Chondrocyte (in vitro differentiated cells): ENCODE measurements at places on chromosomes 3 and 15. TPM values are rescaled to one million over a fixed set of nuclear protein-coding genes. Genes with fewer than 3 reads are reported as not detected.

CD200 gene
- 1.7 to 1.8 TPM in 2 of 3 replicates, not detected in the other for total RNA-seq

DNA sequence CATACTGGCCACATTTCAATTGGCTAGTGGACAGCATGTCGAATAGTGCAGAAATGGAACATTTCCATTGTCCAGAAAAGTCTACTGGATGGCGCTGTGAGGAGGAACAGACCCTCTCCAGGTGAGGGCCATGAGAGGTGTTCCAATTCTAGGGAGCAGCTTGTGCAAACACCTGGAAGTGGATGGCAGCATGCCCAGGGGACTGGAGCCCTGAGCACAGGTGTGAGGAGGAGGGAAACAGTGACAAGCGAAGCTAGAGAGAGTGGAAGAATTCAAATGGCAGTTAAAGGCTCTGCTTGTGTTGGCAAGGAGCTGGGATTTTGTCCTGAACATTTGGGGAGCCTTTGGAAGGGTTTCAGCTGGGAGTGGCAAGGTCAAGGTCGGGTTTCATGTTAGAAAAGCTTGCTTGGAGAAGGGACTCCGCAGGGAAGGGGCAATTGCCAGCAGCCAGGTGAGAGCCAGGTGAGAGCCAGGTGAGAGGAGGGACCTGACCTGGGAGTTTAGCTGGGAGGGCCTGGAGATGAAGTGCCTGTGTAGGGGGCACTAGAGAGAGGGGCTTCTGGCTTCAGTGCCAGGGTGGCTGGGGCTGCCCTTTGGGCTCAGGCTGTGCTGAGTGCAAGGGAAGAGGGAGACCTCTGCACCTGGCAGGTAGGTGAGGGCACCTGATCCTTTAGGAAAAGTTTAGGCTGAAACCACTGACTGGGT lies 93.8 kb downstream of the LINGO1 start:
- H3K27ac ChIP-seq = peak overlapping the region; percentile 55
- H3K36me3 ChIP-seq = no peaks in the 10 kb centered on the region

DNA sequence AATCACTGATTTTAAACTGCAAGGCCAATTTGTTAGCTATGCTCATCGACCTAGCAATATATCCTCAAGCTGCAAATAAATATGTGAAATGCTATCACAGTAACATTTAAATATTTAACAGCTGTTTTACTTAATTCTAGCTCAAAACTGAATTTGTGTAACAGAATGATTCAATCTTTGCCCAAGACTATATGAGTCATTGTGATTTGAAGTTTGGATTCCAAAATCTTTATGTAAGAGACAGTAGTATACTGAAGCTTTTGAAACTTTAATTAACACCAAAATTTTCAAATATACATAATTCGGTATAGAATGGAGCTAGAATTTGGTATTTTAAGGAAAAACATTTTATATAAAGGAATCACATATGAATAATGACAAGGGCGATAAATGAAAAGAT lies 603.0 kb upstream of the ROBO2 start:
- no peak overlapping the region for H3K27ac ChIP-seq
- DNase-seq = no peak
- no peaks in the 10 kb centered on the region for H3K36me3 ChIP-seq
- peaks cover 8% of the 10 kb centered on the region for H3K4me1 ChIP-seq
- no peaks in the 10 kb centered on the region for H3K27me3 ChIP-seq

DNA sequence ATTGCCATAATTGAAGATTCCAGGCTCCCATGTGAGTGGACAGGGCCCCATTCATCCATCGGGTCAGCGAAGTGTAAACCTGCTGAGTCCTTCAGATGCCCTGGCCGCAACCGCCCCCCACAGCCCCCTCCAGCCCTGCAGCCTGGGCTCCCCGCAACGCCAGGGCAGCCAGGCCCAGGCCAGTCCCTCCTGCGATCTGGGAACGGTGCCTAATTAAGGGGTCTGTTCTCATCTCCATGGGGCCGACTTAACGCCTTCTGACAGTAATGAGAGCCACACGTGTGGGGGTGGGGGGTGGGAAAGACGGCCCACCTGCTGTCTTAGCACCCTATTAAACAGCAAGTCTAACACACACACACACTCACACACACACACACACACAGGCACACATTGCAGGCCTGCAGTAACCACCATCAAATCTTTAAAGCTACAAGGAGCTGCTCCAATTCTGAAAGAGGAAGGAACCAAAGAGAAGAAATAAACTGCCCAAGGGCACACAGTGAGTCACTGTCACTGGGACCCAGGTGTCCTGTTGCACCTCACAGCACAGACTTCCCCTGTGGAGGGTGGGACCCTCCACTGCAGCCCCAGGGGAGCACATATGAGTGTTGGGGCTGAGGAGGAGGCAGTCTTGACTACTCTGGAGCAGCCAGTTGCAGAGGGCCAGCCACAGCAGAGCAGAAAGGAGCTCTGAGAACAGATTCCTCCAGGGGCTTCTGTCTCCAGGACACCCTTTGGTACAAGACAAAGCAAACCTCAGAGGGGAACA lies 31.8 kb upstream of the HES1 start:
- H3K4me3 ChIP-seq = no peak overlapping the region
- peaks cover 3% of the 10 kb centered on the region for H3K36me3 ChIP-seq
- peaks cover 76% of the 10 kb centered on the region for H3K27me3 ChIP-seq
- no peaks in the 10 kb centered on the region for H3K4me1 ChIP-seq

TGFBR2 gene
- 25.7 to 52.2 TPM (median 28.4 TPM) in 3 replicates for total RNA-seq

DNA sequence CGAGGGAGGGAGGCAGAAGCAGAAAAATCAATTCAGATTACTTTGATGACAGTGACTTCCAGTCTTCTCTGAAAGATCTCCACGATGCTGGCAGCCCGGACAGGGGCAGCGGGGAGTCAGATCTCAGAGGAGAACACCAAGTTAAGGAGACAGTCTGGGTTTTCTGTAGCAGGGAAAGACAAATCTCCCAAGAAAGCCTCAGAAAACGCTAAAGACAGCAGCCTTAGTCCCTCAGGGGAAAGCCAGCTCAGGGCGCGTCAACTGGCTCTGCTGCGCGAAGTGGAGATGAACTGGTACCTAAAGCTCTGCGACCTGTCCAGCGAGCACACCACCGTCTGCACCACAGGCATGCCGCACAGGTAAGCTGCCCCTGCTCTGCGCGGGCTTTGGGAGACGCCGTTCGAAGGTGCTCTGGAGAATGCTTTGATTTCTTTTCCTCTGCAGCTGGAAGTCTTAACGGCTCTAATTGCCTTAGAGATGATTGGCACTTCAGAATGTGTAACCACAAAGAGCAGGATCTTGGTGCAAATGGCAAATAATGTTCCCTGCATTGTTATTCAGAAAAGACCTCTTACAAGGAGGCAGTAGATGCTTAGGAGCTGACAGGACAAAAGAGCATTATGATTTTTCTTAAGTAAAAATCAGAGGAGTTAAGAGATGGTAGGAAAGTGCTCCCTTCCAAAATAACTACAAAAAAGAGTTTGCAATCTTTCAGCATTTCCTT lies at the start of gene KCNAB1:
Gene KCNAB1, plus strand, starts transcription at position 51 of the 724 bp plus-strand sequence.
- no peaks in the 10 kb centered on the region for H3K27me3 ChIP-seq
- DNase-seq = no peak
- H3K27ac ChIP-seq = no peak within 1 kb of the TSS
- peaks cover 29% of the 10 kb centered on the region for H3K4me1 ChIP-seq

DNA sequence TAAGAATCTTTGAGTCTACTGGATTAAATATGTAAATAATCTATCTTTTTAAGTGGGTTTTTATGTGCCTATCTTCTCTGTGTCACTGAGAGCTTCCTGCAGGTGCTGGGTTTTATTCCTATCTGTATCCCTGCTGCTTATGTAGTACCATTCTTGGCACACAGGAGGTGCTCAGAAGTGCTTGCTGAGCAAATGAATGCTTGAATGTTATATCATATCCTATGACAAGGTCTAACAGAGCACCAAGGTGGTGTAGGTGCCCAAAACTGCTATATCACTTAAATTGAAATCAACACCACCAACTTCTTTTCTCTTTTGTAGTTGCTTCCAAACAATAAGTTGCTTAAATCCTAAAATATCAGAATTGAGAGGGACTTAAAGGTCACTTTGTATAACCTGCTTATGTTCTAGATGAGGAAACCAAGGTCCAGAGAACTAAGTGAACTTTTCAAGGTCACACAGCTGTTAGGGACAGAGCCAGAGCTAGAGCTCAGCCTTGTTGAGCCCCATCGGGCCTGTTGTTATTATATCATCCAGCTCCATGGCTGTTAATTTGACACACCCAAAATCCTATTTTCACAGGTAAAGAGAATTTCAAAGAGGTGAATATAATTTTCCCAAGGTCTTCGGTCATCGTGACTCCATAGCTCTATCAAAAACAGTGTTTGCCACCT lies 46.0 kb downstream of the CCNL1 start:
- DNase-seq = no peak
- H3K4me1 ChIP-seq = peaks cover 3% of the 10 kb centered on the region
- H3K36me3 ChIP-seq = no peaks in the 10 kb centered on the region
- H3K27me3 ChIP-seq = no peaks in the 10 kb centered on the region

GCHFR gene
- total RNA-seq = 1.6 to 2.4 TPM (median 1.9 TPM) in 3 replicates

BCL2A1 gene
- not detected in 3 replicates for total RNA-seq

NEK10 gene
- 7.3 to 7.9 TPM (median 7.5 TPM) in 3 replicates for total RNA-seq

- no peaks in the 10 kb centered on the region for H3K36me3 ChIP-seq
- DNase-seq = no peak
- no peak overlapping the region for H3K27ac ChIP-seq
- peaks cover 17% of the 10 kb centered on the region for H3K4me1 ChIP-seq
Observed at GRCh38 chr3:73453666-73454065, 171.1 kb downstream of the PDZRN3 start.

DNA sequence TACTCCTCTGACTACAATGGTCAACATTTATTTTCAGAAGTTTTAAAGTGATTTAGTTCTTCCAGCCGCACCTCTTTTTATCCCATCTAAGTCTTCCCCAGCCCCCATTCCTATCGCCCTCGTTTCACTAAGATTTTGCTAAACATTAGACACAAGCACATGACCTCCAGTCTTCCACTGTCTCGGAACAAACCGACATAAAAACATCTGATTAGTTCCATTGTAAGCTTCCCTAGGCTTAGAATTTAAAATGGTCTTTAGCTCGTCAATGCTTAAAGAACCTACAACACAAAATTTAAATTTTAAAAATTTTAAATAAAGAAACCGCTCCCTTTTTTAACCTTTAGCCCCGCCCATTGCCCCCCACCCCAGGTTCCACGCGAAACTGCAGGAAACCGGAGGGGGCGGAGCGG lies 284 bp upstream of the TSC22D2 start:
- peaks cover 18% of the 10 kb centered on the region for H3K36me3 ChIP-seq
- H3K4me1 ChIP-seq = peaks cover 21% of the 10 kb centered on the region
- peak overlapping the region; percentile 99 for H3K27ac ChIP-seq

- peaks cover 9% of the 10 kb centered on the region for H3K36me3 ChIP-seq
- no peak overlapping the region for H3K27ac ChIP-seq
- peaks cover 47% of the 10 kb centered on the region for H3K4me1 ChIP-seq
- no peaks in the 10 kb centered on the region for H3K27me3 ChIP-seq
Observed at GRCh38 chr3:23221136-23221535, 18.0 kb downstream of the UBE2E2 start.

DNA sequence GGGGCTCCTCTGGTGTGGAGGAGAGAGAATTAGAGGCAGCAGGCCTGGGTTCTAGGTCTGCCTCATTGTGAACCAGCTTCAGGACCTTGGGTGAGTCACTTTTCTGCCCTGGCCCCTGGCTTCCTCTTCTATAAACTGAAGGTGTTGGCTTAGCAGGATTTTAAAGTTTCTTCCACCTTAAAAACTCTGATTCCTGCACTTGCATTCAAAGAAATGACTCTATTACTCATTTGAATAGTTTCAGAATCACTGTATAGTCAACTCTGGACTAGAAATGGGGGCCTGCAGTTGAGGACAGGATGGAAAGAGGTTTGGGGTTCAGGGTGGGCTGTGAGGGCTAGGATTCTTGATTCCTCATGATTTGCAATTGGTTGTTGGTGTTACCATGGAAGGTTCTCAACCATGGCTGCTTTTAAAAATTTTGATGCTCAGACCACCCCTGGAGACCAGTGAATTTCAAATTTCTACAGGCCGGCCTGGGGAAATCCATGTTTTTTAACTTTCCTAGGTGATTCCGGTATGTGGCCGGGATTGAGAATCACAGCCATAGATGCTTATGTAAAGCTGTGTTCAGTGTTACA lies 19.9 kb downstream of the SMAD3 start:
- no peaks in the 10 kb centered on the region for H3K36me3 ChIP-seq
- no peak overlapping the region for H3K4me3 ChIP-seq
- DNase-seq = no peak
- H3K27me3 ChIP-seq = no peaks in the 10 kb centered on the region
- peaks cover 84% of the 10 kb centered on the region for H3K4me1 ChIP-seq

GABRR3 gene
- not detected in 3 replicates for total RNA-seq

- no peak overlapping the region for H3K27ac ChIP-seq
- no peaks in the 10 kb centered on the region for H3K36me3 ChIP-seq
- H3K4me3 ChIP-seq = no peak overlapping the region
- no peaks in the 10 kb centered on the region for H3K27me3 ChIP-seq
- no peak for DNase-seq
Observed at GRCh38 chr15:55789066-55789660, 46.2 kb upstream of the PRTG start.

DNA sequence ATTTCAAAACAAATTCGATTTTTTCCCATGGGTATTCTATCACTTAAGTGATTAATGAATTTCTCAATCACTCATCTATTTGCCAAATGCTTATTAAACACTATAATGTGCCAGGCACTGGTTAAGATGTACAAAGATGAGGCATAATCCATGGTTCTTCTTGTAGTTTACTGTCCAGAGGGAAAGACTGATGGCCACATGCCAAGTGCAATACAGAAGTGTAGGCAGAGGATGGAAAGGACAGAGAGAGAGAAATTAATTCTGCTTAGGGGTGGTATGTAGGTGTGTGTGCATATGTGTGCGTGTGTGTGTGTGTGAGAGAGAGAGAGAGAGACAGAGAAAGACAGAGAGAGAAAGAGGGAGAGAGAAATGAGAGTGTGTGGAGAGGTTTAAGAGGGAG lies 120.8 kb upstream of the CCNL1 start:
- H3K27me3 ChIP-seq = no peaks in the 10 kb centered on the region
- H3K4me3 ChIP-seq = no peak overlapping the region
- peaks cover 49% of the 10 kb centered on the region for H3K4me1 ChIP-seq
- H3K36me3 ChIP-seq = no peaks in the 10 kb centered on the region

BNC1 gene
- total RNA-seq = 1.7 to 2.8 TPM (median 2.3 TPM) in 3 replicates

MKRN2 gene
- total RNA-seq = 32.8 to 36.2 TPM (median 34.5 TPM) in 3 replicates

DNA sequence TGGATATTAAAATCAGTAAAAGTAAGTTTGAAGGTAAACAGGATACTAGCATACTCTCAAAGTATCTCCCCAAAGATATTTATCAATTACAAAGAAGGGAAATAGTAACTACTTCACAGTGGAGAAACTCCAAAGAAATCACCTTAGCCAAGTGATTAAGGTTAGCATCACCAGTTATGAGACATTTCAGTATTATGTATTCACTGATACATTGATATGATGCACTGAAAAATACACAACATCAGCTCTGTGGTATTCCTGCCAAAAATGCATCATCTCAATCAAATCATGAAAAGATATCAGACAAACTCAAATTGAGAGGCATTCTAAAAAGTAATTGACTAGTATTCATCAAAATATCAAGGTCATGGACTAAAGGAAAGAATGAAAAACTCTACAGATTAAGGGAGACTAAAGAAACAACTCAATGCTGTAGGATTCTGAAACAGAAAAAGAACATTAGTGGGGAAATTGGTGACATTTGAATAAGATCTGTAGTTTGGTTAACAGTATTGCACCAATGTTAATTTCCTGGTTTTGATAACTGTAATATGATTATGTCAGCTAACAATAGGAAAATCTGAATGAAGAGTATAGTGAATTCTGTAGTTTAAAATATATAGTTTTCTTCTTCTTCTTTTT lies 215.4 kb downstream of the UACA start:
- no peaks in the 10 kb centered on the region for H3K4me1 ChIP-seq
- H3K27ac ChIP-seq = no peak overlapping the region
- peaks cover 2% of the 10 kb centered on the region for H3K27me3 ChIP-seq
- H3K4me3 ChIP-seq = no peak overlapping the region

PSMA4 gene
- 155 to 184 TPM (median 162 TPM) in 3 replicates for total RNA-seq
